ENCODE measurements at places on chromosomes 1 and 21.

DNA sequence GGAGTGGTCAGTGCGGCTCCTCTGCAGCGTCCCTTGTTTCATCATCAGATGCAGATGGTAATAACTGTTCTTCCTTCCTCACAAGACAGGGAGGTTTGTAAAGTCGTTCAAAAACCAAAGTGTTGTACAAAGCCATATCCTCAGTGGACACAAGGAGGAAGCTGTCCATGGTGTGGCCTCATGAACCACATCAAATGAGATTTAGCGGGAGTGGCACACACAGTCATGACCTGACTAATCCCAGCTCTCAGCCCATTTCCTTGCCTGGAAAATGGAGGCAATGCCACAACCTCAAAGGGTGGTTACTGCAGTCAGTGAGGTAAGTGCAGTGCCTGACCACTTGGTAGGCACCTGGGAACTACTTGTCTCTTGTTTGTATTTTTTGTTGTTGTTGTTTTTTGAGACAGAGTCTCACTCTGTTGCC lies 13.4 kb downstream of the ENTREP3 start:
- no peak for DNase-seq

GRCh38 chr1:205588636-205589035 lies 43.2 kb downstream of the ELK4 start:
- no peak for DNase-seq

DNA sequence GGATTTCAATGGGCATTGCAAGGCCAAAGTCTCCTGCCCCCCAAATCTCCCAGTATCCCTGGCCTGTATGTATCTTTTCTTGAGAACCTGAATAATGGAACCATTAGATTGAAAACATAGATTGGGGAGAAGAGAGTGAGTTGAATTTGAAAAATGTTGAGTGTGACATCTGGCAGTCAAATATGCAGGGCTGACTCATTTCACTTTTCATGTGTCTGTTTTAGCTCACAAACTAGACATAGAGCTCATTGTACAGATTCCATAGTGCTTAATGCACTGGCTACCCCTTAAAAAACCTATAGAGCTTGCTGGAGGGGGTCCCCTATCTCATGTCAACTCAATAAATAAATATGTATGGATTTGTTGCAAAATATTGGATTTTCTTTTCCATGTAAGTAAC lies 30.8 kb downstream of the DDR2 start:
- no peak for DNase-seq

GRCh38 chr1:8847990-8848389 lies 30.5 kb downstream of the ENO1 start:
- DNase-seq = no peak

GRCh38 chr1:24899581-24900485 lies 30.2 kb downstream of the RUNX3 start:
- DNase-seq = no peak

GRCh38 chr1:47569681-47570470 lies 132.0 kb downstream of the FOXD2 start:
- peak; percentile 49 for DNase-seq

DNA sequence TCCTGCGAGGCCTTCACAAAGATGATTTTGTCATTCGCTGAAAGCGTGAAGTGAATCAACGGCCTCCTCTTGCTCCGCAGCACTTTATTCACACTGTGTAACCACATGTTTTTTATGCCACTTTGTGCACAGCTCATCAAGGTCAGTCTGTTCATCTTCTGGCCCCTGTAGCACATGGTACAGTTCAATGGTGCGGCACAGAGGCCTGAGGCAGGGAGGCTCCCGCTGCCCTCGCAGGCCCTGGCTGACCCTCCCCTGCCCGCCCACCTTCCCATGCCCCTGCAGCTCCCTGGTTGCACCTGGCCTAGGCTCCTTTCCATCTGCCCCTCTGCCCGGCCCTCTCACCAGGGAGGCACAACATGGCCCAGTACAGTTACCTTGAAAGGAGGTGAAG lies 87.5 kb downstream of the CD247 start:
- no peak for DNase-seq

GRCh38 chr1:93306920-93307319 lies 38.8 kb upstream of the DR1 start:
- DNase-seq = no peak

- DNase-seq = no peak
Measured at GRCh38 chr1:236733653-236734052, 47.4 kb downstream of the ACTN2 start.

GRCh38 chr1:29247571-29248273 lies 11.4 kb downstream of the PTPRU start:
- no peak for DNase-seq

DNA sequence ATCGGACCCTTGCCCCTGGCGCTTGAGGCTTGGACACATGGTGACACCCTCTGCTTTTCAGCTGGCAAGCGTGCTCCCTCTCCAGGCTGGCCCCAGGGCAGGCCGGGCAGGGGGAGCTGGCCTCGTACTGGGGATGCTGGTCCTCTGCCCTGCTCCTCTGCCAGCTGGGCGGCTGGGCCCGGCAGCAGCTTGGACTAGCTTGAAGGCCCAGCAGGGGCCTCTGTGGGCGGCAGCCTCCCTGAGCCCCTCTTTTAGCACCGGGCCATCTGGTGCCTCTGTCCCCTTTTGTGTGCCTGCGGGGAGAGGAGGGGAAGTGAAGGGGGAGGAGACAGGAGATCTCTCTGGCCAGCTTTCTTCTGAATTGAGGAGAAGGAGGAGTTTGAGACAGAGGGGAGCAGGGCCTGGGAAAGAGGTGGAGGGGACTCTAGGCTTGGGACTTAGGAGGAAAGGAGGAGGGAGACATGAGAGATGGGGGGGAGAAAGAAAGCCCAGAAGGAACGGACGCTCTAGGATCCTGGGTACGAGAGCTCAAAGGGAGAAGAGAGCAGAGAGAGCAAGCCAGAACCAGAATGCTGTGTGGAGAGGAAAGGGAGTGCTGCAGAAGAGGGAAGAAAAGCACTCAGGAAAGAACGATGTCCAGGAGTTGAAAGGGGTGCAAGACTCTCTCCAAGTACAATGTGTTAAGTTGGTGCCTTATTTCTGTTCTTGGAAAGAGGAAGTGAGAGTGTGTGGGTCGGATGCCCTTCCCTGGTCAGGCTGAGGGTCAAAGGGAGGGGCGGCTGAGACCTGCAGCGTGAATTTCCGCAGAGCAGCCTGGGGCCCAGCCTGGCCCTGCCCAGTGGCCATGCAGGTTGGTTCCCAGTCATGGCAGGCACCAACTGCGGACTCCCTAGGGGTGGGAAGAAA lies 40.3 kb downstream of the IER5 start:
- DNase-seq = no peak

- DNase-seq = no peak
Measured at GRCh38 chr1:205533748-205534443, 29.4 kb downstream of the CDK18 start.

DNA sequence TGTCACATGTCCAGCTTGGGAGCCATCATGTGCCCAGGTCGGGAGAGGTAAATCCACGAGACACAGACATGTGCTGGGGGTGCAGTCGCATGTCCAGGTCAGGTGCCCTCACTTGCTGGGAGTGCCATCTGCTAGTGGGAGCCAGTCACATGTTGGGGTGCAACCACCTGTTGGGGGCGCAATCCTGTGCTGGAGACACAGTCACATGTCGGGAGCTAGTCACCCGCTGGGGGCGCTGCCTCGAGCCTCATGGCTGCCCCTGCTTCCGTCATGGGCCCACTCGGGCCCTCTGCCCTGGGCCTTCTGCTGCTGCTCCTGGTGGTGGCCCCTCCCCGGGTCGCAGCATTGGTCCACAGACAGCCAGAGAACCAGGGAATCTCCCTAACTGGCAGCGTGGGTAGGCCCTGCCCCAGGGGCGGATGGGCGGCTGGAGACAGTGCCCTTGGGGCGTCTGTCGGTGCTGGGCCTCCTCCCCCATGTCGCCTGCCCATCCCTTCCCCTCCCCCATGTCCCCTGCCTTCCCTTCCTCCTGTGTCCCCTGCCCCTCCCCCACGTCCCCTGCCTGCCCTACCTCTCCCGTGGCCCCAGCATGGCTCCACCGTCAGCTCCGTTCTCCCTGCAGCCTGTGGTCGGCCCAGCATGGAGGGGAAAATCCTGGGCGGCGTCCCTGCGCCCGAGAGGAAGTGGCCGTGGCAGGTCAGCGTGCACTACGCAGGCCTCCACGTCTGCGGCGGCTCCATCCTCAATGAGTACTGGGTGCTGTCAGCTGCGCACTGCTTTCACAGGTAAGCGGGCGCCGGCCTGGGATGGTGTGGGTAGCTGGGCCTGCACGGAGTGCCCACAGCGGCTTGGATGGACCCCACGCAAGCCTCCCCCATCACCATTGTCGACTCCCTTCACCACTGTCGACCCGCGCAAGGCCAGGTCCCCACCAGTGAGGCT lies at the start of gene PRSS38:
Gene PRSS38, plus strand, starts transcription at position 208 of the 942 bp plus-strand sequence. Its CDS starts 42 bp downstream, at position 250.
- DNase-seq = no peak

DNA sequence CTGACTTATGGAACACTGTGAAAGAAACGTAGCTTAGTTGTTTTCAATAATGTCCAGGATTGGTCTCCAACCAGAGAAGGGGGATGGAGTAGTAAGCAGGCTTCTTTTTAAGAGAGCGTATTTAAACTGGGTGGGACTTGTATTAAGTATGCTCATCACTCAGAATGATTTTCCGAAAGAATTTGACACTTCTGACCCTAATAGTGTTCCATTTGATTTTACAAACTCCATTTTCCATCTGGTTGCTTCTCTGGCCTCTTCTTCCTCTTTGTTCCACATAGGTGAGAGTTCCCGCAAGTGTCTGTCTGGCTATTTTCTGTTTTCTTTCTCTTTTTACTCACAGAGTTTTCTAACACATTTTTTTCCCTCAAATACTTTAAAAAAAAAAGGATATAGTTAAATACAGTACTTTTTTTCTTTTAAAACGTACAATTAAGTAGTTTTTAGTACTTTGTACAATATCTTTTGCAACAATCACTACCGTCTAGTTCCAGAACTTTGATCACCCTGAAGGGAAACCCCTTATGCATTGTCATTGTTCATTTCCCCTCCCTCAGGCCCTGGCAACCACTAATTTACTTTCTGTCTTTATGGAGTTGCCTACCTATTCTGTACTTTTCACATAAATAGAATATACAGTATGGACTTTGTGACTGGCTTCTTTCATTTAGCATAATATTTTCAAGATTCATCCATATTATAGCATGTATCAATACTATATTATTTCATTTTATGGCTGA lies 67.0 kb downstream of the RASAL2 start:
- DNase-seq = no peak

DNA sequence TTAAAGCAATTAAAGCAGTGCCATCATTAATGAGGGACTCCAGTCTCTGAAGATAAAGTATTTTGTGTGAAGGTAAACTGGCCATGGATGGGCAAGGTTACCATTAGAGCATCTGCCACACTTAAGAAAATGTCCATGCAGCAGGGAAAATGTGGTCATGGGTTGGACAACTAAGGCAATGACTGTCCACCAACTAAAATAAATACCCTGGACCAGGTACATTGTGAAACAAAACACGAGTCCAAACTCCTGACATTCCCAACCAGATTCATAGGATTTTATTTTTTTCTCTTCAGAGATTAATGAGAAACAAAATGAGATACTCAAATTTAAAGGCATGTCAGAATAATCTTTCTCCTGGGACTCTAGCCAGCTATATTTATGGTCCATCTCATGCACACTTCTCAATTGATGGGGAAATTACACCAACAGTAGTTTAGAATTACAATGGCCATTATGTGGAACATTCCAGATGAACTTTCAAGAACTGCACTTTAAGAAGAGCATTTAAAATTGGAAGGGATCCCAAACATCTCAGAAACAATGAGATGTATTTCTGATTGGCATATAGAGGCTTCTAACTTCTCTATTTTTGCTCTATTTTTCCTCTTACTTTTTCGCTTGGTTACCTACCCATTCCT lies 8.1 kb downstream of the GBP7 start:
- no peak for DNase-seq

- DNase-seq = no peak
Measured at GRCh38 chr1:221994939-221995338, 253.1 kb upstream of the DUSP10 start.

DNA sequence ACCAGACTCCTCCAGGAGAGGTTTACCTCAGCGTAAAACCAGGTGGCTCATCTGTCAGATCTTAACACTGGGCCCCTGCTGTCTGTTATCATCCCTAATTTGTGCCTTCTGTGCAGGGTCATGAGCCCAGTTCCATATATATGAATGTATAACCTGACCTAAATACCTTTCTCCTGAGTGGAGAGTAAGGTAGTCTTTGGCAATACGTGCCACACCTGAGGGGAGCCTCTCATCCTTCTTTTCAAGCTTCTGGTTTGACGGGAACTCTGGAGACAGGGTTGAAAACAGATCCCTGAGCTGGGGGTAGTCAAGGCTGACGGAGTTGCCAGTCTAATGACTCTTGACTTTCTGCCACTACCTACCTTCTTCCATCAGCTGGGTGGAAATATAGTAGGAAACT lies 4.1 kb downstream of the SFT2D2 start:
- DNase-seq = no peak

- DNase-seq = peak; percentile 4
Measured at GRCh38 chr1:88462096-88462487, 222.0 kb upstream of the PKN2 start.

GRCh38 chr1:74512170-74512915 lies at the start of gene LRRC53:
Gene LRRC53 (minus strand): TSS chr1:74512611. CDS start chr1:74483349, 29,262 bp downstream.
- DNase-seq = no peak

DNA sequence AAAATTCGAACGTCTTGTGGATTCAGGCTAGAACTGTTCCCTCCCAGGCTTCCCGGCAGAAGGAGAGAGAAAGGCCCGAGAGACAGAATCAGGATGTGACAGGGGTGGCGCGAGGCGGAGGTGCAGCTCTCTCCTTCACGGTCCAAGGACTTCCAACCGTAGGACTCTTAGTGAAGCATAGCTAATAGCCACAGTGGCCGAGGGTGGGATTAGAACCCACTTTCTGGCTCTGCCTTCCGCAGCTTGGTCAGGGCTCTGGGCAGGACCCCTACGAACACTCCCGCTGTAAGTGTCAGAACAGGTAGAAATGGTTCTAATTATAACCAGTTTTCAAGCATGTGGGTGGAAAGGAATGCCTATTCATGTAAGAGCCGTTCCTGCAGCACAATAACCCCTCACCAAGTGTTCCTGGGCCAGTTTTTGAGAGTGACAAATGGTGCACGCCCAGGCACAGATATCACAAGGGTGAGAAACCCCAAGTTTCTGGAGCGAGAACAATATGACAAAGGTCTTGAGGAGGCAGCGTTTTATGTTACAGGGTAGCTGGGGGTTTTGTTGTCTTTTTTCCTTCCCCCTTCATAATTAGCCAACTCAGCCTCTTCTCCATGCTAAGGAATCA lies 86.4 kb downstream of the SYF2 start:
- peak; percentile 55 for DNase-seq

- no peak for DNase-seq
Measured at GRCh38 chr21:23686737-23687523, 1920.4 kb downstream of the MRPL39 start.

DNA sequence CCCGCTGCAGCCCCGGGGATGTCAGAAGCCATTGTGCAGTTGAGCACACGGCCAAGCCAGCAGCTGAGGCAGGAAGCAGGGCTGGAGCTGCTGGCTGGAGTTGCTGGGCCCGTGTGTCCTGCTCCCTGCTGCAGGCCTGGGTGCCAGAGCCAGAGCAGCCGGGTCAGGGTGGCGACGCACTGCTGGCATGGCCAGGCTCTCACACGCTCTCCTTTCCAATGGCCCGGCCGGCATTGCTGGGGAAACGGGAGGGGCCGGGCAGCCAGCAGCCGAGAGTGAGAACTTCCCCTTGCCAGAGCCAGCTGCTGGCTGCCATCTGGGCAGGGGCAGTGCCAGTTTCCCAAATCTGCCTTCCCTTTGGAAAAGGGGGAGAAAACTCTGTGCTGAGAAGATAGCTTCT lies 82.4 kb upstream of the PROX1 start:
- DNase-seq = no peak

All from right kidney (tissue), 9 donors.